T-helper 1 cell (primary cell): ENCODE measurements at places on chromosomes 1 and 21.

DNA sequence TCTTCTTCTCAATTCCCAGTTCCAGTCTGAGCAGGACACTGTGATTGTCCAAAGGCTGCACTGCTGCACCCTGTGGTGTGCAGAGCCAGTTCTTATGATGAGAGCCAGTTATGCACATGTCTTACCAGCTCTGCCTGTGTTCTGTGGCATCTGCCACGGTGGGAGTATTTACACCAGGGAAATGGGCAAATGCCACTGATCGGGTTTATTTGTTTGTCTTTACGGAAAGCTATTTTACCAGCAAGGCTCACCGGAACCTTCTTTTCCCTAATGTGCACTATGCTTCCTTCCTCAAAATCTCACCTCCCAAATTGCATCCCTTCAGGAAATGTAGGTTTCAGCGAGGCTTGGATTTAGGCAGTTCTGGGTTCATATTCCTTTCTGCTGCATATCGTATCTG lies 49.0 kb downstream of the EVA1C start:
- no peak for DNase-seq

- no peak for DNase-seq
Measured at GRCh38 chr1:157580179-157580827, 17.6 kb downstream of the FCRL4 start.

DNA sequence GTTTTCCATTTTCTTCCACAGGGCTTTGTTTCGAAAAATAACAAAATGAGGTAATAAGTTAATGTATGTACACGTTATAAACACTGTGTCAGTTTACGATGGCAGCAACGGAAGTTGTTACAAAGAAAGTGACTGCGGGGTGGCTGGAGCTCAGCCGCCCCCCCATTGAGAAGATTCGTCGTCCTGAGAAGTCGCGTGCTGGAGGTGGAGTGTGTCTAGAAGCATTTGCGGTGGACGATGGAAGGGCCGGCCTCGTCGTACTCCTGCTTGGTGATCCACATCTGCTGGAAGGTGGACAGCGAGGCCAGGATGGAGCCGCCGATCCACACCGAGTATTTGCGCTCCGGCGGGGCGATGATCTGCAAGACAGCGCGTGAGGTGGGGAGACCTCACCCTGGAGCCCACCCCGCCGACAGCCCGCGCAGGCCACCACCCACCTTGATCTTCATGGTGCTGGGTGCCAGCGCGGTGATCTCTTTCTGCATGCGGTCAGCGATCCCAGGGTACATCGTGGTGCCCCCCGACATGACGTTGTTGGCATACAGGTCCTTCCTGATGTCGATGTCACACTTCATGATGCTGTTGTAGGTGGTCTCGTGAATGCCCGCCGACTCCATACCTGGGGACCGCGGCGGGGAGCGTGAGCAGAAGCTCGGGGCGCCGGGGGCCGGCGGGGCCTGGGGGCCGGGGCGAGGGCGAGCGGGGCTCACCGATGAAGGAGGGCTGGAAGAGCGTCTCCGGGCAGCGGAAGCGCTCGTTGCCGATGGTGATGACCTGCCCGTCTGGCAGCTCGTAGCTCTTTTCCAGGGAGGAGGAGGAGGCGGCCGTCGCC lies 2.4 kb downstream of the ACTA1 start:
- DNase-seq = no peak

- DNase-seq = no peak
Measured at GRCh38 chr21:18114810-18115209, 129.8 kb upstream of the CHODL start.

- no peak for DNase-seq
Measured at GRCh38 chr1:154186852-154187501, 4.9 kb downstream of the TPM3 start.

GRCh38 chr1:113861641-113862040 lies 9.9 kb downstream of the PTPN22 start:
- DNase-seq = no peak

GRCh38 chr1:118827207-118827606 lies 160.9 kb downstream of the TBX15 start:
- no peak for DNase-seq

DNA sequence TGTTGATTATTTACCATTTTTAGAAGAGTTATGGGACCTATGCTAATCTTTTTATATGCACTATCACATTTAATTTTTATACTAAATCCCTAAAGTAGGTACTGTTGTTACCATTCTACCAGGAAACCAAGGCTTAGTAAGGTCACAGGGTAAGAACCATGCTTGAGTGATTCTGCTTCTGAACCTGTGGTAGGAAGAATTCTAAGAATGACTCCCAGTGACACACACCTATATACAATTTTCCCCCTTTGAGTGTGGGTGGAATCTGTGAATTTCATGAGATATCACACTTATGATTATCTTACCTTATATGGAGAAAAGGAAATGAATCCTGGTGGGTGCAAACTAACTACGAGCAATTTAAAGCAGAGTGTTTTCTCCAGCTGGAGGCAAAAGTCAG lies 391.0 kb downstream of the USH2A start:
- no peak for DNase-seq

GRCh38 chr1:27650539-27651175 lies 15.7 kb upstream of the FGR start:
- no peak for DNase-seq

GRCh38 chr21:43015906-43016540 lies 41.7 kb downstream of the PKNOX1 start:
- DNase-seq = no peak

DNA sequence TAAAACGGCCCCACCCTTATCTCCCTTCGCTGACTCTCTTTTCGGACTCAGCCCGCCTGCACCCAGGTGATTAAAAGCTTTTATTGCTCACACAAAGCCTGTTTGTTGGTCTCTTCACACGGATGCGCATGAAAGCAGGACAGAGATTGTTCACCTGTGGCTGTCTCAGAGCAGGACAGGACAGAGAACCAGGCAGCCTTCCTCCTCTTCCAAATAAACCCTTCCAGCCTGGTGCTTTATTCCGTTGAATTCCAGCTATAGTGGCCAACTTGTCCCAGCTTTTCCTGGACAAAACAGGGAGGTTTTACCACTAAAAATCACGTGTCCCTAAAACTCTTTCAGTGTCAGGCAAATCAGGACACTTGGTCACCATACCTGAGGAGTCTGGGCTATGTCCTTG lies 9.5 kb upstream of the DMRTB1 start:
- DNase-seq = no peak

DNA sequence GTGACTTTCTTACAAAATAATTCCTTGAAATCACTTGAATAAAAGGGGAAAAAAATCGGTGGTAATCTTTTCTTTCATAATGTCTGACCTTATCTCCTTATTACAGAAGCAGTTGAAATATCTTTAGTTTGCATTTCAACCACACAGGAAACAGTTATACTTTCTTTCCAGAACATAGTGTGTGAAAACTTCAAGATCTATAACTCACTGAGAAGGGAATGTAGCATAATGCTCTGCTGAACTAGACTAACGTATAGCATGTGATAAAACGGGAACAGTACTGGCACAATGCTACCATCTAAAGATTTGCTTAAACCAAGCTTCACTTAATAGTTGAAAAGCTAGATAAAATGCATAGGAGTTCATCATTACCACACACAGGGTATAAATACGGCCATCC lies 45.0 kb downstream of the VAV3 start:
- DNase-seq = no peak

DNA sequence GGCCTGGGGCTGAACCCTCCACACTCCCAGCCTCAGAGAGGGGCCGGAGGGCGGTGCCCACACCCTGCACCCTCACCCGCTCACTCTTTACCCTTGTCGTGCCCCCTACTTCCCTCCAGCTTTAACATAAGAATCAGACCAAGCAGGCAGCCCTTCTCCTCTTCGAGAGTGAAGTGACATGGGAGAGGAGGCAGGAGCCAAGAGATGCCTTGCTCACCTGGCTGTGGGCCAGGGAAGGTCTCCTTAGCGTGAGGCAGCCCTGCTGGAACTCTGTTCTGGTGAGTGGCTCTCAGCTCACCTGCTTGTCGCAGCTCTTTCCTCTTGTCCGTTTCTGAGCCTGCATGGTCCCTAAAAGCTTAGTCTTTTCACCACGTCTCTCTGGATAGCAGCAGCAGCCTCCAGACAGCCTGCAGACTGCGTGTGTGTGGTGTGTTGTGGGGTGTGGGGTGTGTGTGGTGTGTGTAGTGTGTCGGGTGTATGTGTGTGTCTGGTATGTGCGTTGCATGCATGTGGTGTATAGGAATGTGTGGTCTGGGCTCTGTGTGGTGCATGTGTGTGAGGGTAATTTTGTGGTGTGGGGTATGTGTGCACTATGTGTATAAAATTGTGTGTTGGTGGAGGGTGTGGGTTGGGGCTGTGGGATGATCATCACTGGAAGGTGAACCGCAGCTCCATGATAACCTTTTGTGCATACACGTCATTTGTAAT lies 86.7 kb downstream of the CCDC185 start:
- DNase-seq = no peak

DNA sequence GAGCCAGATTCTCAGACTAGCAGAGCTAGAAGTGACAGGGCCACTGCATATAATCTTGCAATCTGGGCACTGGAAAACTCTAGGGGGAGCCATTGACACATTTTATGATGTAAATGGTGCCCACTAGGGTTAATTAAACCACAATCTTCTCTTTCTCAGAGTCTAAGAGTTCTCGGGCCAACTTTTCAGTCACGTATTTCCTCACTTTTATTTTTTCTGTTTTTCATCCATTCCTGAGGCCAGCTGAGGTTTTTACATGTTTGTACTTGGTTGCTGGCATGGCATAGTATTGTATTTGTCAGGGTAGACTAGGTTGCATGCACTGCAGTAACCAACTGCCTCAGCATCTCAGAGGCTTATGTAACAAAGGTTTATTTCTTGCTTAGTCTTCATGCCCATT lies 138.2 kb downstream of the ZNF326 start:
- DNase-seq = no peak

- DNase-seq = no peak
Measured at GRCh38 chr1:205980237-205980870, 22.8 kb downstream of the RAB7B start.

GRCh38 chr1:157734321-157734720 lies 33.8 kb upstream of the FCRL3 start:
- DNase-seq = no peak

DNA sequence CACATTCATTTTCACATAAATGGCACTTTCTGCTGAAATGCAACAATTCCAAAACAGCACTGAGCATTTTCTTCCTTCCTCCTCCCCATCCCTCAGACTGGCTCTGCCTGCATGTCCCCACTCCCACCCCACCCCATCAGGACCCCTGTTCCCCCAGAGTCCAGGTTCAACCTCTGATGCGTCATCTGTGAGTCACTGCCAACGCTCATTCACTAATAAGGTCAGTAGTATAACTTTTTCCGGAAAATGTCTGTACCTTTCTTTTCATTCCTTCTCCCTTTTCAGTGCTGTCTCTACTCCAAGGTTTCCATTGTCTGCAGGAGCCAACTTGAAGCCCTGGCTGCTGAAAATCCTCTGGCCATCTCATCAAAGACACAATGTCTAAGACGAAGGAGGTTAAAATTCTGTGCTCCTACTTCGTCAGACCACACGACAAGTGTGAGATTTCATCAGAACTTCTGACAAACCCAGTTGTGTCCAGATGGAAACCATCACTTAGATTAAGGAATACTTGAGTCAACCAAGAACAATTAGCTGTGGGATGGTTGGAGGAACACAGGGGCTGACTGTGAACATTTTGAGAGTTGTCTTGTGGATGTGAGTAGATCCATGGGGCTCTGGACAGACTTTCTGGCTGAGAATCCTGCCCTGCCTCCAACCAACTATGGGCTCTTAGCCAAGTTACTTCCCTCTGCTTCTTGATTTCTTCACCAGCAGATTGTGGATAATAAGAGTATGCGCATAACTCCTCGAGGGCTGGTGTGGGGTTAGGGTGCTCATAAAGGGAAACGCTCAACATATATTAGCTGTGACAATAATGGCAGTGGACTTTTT lies 35.6 kb upstream of the UTS2 start:
- no peak for DNase-seq

GRCh38 chr1:226588484-226588883 lies 39.9 kb downstream of the STUM start:
- no peak for DNase-seq

GRCh38 chr21:18545908-18546307 lies 142.3 kb upstream of the TMPRSS15 start:
- DNase-seq = no peak

- DNase-seq = no peak
Measured at GRCh38 chr1:17276568-17276967, 27.7 kb downstream of the PADI3 start.

- no peak for DNase-seq
Measured at GRCh38 chr1:87242445-87243185, 86.1 kb upstream of the LMO4 start.

GRCh38 chr1:174166530-174167264 lies 7.4 kb downstream of the RABGAP1L start:
- DNase-seq = no peak
